ENCODE measurements at places on chromosomes 7 and 10.

- DNase-seq, result peak; percentile 24
Observed at GRCh38 chr10:60032723-60033122, 126.4 kb upstream of the CCDC6 start.

- no peak for DNase-seq
Observed at GRCh38 chr7:78492146-78492545, 693.6 kb downstream of the PHTF2 start.

GRCh38 chr7:101168412-101169049, 3.2 kb upstream of the VGF start:
- DNase-seq, result no peak

- no peak for DNase-seq
Observed at GRCh38 chr10:35041502-35041879, 48.6 kb downstream of the CUL2 start.

DNA sequence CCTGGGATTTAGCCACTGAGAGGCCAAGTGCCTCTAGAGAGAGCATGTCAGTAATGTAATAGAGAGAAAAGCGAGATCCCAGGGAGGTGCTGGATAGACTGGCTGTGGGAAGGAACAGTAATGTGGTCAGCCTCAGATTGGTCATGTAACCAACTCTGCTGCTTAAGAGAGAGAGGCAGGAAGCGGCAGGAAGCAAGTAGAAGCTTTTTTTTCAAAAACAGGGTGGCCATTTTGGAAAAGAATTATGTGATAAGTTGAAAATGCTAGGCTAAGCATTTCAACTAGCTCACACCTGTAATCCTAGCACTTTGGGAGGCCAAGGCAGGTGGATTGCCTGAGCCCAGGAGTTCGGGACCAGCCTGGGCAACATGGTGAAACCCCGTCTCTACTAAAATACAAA, 3.7 kb upstream of the PCOLCE start:
- no peak for DNase-seq

GRCh38 chr7:12757443-12757842, 70.0 kb downstream of the ARL4A start:
- DNase-seq, result peak; percentile 70

GRCh38 chr7:141243368-141243767, 169.5 kb downstream of the TMEM178B start:
- no peak for DNase-seq

DNA sequence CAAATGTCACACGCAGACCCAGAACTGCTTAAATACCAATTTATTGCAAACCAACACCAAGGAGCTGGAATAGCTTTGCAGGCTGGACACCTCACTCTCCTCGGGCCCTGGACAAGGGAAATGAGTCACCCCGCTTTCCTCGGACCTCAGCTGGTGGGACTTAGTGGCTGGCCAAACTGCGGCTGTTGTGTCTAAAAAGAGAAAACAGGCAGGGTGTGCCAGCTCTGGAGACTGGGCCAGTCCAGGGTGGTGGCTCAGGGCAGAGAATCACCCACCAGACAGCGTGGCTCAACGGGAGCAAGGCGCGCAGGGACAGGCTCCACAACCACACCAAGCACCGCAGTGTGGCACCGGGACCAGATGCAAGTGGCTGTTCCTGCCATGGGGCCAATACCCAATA, 58.2 kb upstream of the CAMK2B start:
- DNase-seq, result peak; percentile 62

DNA sequence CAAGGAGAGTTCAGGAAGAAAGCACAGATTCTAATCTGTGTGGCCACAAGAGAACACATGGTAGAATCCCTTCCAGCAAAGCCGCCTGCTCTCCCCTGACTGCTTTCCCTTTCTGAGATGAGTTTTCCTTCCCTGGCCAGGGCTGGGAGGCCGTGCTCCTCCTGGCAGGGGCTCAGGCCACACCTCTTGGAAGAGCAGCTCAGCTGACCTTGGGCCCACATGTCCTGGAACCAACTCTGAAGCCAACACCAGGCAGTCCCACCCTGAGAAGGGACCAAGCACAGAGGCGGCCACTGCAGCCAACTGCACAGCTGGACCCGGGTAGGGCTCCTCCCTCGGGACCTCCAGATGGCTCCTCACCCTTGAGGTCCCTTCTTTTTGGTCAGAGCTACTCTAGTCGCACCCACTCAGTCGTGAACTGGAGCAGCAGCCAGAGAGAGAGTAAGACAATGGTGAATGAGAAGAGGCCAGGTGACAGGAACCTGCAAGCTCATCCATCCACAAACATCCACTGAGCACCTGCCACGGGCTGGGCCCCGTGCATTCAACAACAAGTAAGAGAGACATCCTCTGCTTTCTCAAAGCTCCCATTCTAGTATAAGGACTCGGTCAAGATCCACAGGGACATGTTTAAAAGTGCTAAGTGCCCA, 40.3 kb downstream of the FAM53B start:
- no peak for DNase-seq

DNA sequence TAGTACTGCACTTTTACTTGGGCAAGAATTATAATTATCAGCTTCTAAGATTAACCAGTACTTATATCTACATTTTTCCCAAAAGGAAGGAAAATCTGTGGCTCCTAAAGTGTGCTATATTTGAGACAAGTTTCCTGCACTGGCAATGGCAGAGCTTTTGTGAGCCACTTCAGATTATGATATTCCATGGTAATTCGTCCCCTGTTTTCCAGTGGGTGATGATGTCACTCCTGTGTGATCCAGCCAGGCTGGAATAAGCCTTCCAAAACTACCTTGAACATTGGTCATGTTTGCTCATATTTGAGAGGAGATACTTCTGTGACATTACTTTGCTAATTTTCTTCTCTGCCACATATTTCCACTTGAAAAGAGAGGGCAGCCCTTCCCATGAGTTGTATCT, 302.1 kb downstream of the MDFIC start:
- no peak for DNase-seq

Measured in GM04504 (cell line).